ENCODE measurements at places on chromosomes 5 and 9. TPM values are rescaled to one million over a fixed set of nuclear protein-coding genes. Genes with fewer than 3 reads are reported as not detected.

The HDAC3 gene
- 96.2 TPM for total RNA-seq

DNA sequence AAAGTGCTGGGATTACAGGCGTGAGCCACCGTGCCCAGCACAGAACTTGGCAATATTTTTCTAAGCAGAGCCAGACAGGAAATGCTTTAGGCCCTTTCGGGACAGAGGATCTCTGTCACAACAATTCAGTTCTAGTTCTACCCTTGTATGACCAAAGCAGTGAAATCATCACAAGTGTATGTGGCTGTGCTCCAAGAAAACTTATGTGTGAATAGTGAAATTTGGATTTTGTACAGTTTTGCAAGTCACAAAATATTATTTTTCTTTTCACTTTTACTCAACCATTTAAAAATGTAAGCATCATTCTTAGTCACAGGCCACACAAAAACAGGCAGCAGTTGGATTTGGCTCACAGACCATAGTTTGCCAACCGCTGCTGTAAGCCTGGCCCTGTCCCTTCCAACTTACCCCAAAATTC, 20.4 kb upstream of the PRUNE2 start:
- DNase-seq, result no peak

The FBXO10 gene
- 14.7 TPM for total RNA-seq

- no peak for DNase-seq
Measured at GRCh38 chr5:64147379-64147778, 18.3 kb upstream of the RNF180 start.

DNA sequence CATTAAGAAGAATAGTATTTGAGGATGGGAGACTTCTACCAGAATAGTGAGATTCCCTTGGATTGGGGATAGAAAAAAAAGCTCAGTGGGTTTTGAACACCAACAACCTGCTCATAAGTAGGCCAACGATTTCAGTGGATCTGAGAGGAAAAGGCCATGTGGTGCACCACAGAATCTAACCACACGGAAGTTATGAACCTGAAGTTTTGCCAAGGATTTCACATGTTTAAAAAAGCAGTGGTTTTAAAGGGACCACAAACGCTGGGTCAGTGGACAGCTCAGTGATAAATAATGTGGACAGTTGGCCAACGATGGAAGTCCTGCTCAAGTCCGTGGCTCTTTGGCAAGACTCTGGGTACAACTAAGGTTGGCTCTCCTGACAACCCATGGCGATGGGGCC, 107.2 kb upstream of the TXNDC8 start:
- DNase-seq, result no peak

- no peak for DNase-seq
Measured at GRCh38 chr5:32326216-32326772, 13.6 kb upstream of the MTMR12 start.

- peak; percentile 61 for DNase-seq
Measured at GRCh38 chr5:141155540-141156374, 5.9 kb downstream of the PCDHB6 start.

GRCh38 chr5:10123254-10123989, 126.3 kb downstream of the ATPSCKMT start:
- DNase-seq, result no peak

DNA sequence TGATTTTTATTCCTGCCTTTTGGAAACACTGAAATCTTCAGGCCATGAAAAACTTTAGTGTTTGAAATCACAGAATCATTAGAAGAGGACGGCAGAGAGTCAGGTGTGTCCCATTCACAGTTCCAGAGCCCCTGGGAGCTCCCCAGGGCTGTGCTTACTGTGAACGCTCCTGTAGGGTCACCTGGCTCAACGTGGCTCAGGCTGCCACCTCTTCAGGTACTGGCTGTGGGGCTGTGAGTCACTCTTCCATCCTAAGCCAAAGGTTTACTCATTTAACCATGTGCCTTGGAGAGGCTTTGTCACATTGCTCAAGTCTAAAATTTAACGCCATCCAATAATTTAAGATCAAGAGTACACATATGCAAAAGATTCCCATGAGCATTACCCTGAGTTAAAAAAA, 50.2 kb upstream of the FSTL4 start:
- DNase-seq, result no peak

DNA sequence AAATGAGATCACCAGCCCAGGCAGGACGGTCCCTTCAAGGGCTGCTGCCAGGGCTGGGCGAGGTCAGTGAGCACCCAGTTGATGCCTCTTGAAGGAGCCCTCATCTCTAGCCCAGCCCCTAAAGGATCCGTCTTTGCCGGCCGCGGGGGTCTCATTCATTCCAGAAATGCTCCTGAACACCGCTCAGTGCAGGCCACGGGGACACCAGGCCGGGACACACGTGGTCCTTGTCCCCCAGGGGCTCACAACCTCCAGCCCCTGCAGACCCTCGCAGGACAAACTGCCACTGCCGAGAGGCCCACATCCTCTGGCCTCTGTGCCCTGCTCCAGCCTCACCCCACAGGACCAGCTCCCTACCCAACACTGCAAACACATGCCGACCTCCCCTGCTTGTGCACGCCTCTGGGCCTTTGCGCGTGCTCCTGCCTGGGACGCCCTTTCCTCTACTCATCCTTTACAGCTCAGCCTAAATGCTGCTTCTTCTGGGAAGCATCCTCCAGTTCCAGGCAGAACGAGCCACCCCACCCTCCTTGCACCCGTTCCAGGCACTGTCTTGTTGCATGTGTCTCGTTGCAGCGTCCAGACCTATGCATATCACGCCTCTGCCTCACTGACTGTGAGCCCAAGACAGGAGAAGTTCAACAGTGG, 10.3 kb upstream of the LAMC3 start:
- no peak for DNase-seq

DNA sequence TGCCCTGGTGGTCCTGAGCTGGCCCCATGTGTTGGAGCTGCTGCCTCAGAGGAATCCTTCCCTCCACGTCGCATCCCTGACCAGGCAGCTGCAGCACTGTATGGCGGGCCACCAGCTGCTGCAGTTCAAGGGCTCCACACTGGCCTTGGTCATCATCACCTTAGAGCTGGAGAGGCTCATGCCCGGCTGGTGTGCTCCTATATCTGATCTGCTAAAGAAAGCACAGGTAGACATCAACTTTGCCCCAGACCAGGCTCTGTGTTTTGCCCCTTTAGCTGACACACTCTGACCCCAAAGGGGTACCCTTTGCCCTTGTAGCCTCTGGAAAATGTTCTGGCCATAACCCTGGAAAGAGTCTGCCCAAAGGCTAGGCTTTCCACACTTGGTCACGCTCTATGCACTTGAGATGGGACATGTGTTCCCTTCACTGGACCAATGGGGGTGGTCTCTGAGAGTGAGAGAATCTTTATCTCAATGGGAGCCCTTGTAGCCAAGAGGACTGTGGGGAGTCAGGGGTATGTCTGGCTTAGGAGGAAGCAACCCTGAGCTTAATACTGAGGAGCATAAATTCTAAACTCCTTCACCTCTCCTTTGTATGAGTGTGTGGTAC, 4.8 kb downstream of the CCNI2 start:
- no peak for DNase-seq

- DNase-seq, result no peak
Measured at GRCh38 chr5:33726422-33727165, 165.2 kb downstream of the ADAMTS12 start.

The ARAP3 gene
- total RNA-seq, result 51.2 TPM

The LCN9 gene
- 1.7 TPM for total RNA-seq

The MAMDC2 gene
- 6.0 TPM for total RNA-seq

The CACNA1B gene
- 11.5 TPM for total RNA-seq

The PCDHGA11 gene
- total RNA-seq, result 7.1 TPM

DNA sequence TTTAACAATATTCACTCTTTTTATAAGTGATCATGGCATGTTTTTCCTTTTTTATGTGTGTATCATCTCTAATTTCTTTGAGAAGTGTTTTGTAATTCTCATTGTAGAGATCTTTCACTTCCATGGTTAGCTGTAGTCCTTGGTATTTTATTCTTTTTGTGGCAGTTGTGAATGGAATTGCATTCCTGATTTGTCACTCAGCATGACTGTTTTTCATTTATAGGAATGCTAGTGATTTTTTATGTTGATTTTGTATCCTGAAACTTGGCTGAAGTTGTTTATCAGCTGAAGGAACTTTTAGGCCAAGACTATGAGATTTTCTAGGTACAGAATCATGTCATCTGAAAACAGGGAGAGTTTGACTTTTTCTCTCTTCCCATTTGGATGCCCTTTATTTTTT, 13.1 kb upstream of the SPINK13 start:
- DNase-seq, result no peak

DNA sequence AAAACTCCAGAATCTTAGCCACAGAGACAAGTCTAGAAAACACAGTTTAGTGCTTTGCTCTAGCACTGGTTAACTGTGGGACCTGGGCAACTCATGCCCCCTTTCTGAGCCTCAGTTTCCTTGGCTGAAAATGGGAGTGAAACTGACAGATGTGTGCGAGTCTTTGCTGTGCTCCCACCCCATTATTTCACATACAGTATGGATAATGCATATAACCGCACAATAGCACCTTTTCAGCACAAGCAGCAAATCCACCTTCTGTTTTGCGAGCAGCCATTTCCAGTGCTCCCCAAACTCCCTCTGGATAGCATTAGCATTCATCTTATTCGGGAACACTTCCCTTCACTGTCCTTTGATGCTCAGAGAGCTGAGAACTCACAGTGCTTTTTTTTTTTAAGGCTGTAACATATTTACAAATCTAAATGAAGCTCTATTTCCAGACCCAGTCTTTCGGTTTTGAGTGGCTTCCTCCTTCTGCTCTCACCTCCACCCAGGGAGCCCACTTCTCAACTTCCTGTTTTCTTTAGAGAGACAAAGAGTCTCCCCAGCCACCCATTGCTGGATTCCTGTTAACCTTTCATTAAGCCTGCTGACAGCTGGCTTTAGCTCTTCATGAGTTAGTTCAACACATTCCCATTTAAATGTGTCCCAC, 49.2 kb downstream of the TIMD4 start:
- DNase-seq, result peak; percentile 59

- peak; percentile 52 for DNase-seq
Measured at GRCh38 chr5:131795879-131796792, 681 bp downstream of the FNIP1 start.

DNA sequence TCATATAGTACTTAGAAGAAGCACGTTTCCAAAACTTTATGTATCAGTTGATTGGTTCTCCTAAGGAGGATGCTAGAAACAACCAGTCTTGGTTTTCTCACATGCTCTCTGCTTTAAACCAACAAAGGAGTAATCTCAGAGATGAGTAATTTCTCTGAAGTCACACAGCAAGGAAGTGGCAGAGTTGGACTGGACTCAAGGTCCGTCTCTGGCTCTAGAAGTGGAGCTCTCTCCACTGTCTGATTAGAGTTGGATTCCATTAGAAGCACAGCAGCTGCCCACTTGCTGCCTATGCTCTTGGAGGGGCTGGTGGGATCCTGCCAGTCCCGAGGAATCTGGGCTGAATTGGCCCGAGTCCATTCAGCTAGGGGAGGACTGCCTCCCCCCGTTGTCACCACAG, 21.0 kb downstream of the RALGPS1 start:
- no peak for DNase-seq

The GARIN3 gene
- not detected for total RNA-seq

The ERAP2 gene
- 0.13 TPM for total RNA-seq

- peak; percentile 70 for DNase-seq
Measured at GRCh38 chr5:156402387-156402921, 75.5 kb downstream of the SGCD start.

Data from WTC11 (cell line).